ENCODE measurements at places on chromosomes 3 and 15.
A peak's percentile ranks its signal among the peaks of the same experiment; 100 is the strongest.

GRCh38 chr3:71127844-71128243, 455.7 kb downstream of the FOXP1 start:
- no peak for DNase-seq

DNA sequence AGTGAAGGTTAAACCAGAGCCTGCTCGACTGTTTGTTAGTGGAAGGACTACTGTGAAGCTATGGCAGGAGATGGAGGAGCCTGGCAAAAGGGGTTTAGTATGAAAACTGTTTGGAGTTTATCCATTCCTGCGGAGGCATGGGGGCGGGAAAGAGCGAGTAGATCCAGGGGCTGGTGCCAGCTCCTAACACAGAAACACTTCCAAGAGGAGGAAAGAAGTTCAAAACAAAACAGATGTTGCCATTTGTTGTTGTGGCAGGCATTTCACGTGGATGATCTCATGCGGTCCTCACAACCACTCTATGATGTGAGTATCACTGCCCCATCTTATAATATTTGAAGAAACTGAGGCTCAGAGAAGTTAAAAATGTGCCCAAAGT, 30.7 kb upstream of the KY start:
- DNase-seq = no peak

- DNase-seq = no peak
Measured at GRCh38 chr3:133404920-133405319, 5.1 kb downstream of the BFSP2 start.

DNA sequence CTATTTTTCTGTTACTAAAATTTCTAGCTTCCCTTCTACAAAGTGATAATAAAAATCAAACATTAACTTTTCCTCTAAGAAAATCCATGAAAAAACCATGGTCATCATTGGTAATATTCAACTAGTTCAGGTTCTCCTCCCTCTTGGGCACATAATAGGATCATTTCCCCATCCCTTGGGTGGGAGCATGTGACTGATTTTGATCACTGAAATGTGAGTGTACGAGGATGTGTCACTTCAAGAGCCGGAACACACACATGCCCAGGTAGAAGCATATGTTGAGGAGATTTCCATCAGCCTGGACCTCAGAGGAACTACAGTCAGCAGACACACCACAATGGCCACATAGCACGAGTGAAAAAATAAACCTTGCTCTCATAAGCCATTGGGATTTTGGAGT, 36.1 kb downstream of the AP3S2 start:
- no peak for DNase-seq

DNA sequence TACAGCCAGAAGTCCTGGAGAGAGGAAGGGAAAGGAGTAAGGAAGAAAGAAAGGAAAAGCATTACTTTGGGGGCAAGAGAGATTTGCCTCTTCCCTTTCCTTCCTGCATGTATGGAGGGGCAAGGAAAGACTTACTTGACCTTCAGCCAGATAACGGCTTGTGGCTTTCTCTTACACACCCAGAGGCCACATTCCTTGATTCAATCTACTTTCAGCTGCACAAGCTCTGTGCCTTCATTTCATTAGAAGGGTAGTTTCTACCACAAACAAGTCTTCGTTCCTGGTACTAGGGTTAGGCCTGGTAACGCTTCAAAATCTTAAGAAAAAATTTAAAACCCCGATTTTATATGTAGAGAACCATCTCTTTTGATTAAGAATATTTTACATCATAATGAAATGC, 835.9 kb downstream of the TUSC7 start:
- no peak for DNase-seq

DNA sequence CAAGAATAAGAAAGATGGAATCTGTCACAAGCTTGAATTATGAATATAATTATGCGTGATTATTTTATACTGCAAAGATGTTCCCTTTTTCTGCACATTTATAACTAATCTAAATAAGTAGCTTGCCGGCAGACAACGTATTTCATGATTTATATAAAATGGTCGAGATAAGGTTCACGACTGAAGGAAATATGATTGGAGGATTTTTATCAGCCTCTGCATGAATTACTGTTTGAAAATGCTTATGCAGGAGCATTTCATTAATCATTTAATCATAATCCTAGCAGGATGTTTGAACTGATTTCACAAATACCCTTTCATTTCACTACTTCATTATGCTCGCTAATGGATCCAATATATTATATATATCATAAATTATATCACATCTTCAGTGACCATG, 580.0 kb downstream of the FOXP1 start:
- no peak for DNase-seq

DNA sequence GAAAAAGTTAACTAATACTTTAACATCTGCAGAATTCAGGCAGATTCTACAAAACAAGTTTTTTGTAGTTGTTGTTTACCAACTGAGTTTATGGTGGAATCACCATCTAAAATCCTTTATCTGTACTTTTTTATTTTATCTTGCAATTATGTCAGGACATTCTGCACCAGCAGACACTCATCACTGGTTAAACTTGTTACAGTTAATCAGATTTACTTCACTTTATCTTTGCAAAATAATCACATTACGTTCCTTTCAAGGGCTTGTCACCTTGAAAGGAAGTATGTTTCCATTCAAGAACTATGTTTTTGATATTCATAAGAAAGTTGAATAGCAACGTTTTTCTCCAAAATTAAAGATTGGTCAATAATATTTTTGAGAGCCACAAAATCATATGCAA, 796.6 kb upstream of the ROBO1 start:
- DNase-seq = no peak

DNA sequence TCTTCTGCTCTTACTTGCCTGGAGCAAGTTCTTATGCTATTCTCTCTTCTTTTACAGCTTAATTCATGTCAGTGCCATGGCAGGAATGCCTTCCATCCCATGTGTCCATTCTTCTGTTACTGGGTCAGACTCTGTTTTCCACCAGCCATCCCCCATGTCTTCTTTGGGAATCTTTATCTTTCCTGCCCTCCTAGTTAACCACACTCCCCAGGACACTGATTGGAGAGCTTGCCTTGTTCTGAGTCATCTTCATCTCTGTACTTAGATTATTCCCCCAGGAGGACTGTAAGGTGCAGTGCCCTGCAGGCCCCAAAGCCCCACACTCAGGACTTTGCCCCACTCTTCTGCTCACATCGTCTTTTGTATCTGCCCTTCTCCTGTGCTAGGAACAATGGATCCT, 3.6 kb downstream of the ABHD17C start:
- no peak for DNase-seq

GRCh38 chr3:21120826-21121225, 630.2 kb downstream of the ZNF385D start:
- DNase-seq = no peak

DNA sequence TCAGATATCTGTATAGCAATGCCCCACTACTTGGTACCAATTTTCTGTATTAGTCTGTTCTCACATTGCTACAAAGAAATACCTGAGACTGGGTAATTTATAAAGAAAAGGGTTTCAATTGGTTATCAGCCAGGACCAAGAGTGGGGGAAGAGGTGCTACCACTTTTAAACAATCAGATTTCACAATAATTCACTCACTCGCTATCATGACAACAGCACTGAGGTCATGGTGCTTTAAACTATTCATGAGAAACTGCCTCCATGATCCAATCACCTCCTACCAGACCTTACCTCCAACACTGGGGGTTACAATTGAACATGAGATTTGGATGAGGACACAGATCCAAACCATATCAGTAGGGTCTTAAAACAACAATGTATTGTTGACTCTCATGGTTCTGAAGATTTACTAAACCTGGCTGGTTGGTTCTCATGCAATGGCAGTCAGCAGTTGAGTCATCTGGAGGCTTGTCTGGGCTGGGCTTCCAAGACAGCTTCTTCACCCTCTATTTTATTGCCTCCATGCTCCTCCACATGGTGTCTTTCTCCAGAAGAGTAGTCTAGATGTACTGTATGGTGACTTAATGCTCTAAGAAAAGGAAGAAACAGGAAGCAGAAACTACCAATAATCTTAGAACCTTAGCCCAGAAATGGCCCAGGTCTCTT, 21.2 kb upstream of the TM4SF4 start:
- DNase-seq = no peak

DNA sequence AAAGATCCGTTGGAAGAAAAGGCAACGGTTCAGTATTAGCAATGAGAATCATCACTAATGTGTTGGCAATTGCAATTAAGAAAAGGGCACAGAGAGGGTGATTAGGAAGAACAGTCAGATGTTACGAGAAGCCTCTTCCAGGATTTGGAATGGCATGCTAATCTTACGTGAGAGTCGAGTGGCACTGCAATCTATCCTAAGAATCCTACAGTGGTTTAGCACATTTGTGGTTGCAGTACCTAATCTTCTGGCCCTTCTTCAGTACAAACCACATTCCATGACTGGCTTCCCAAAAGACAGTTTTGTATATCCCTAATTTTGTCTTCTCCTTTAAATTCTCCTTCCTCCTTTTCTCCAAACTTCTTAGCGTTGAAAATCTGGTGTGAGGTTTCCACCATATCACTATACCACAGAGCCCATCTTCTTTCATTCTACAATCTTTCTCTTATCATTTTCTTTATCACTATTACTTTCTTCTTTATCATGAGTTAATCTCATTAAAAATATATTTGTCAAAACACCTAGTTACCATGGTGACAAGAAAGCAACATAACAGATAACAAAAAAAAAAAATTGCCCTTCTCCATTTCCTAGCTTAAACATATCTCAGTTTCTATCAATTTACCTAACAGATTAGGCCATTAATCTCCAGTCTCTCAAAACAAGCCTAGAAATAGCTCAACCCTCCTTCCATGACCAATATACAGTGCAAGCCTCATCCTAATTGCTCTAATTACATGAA, 60.1 kb downstream of the IGSF11 start:
- no peak for DNase-seq

DNA sequence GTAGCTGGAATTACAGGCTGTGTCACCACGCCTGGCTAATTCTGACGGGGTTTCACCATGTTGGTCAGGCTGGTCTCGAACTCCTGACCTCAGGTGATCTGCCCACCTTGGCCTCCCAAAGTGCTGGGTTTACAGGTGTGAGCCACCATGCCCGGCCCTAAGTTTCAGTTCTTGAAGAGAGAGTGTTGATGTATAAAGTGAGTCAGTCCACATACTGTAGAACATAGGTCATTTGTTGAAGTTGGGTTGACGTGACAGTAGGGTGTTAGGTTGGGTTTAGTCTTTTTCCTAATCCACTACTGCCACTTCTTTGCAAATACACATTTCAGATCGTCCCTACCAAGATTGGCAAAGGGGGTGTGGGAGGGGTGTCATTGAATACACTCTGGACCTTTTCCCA, 15.2 kb downstream of the DNAJC19 start:
- no peak for DNase-seq

DNA sequence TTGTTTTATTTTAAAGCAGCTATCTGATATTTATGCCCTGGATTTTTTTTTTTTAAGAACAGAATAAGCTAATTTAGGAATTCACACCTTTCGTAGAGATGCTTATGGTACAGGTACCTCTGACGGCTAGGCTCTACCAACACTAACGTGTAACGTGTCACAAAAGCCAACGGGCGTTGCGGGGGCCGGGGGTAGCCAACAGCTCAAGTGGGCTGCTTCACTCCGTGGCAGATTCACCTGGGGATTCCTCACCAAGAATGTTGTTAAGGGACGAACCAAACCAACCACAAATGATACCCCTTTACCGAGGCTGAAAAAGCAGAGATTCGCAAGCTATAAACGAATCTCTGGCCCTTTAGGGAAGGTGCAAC, 1.0 kb downstream of the TMCC1 start:
- peak; percentile 7 for DNase-seq

GRCh38 chr3:133676336-133677118, 14.8 kb upstream of the TOPBP1 start:
- DNase-seq = no peak

DNA sequence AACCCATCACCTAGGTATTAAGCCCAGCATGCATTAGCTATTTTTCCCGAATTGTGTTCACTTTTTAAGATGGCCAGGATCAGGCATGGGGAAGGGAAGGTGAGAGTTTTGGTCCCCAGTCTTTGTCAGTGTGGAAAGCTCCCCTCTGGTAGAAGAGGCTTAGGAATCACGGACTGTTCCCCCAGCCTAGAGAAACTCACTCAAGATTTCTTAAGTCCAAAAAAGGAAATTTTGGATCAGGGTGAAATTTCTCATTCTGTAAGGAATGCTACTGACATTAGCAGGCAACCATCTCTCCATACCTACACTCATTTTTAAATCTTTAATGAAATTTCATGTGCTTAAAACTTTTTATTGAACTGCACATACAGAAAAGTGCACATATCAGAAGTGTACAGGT, 70.3 kb upstream of the GALNT15 start:
- DNase-seq = no peak

DNA sequence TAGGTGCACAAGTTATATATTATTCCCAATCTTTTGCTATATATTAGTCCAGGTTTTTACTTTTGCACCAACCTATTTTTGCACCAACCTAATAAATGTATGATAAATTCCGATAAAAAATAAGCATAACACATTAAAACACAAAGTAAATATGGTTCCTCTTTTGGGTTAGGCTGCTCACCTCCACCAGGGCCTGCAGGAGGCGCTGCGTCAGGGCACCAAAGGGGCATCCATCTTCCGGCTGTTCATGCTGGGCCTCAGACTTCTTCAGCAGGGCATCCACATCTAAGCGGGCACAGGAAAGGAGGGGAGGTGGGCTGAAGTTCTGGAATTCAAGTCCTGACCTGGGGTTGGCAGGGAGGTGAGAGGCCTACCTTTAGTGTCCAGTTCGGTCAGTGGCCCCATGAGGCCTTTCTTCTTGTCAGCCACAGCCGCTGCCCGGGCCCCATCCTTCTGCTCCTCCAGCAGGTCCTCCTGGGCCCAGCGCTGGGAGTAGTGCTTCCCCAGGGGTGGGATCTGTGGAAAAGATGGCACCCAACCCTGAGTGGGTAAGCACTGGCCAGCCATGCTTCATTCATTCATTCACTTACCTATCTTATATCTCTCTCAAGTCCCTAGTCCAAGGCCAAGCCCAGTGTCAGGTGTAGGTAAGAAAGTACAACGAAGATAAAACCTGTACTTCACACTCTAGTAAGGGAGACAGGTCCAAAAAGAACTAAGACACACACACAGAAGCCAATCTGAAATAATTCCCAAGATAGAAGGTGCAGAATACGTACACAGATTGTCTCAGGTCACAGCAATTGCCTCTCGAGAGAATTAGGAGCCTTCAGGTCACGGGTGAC, 5.2 kb downstream of the TADA3 start:
- DNase-seq = no peak

DNA sequence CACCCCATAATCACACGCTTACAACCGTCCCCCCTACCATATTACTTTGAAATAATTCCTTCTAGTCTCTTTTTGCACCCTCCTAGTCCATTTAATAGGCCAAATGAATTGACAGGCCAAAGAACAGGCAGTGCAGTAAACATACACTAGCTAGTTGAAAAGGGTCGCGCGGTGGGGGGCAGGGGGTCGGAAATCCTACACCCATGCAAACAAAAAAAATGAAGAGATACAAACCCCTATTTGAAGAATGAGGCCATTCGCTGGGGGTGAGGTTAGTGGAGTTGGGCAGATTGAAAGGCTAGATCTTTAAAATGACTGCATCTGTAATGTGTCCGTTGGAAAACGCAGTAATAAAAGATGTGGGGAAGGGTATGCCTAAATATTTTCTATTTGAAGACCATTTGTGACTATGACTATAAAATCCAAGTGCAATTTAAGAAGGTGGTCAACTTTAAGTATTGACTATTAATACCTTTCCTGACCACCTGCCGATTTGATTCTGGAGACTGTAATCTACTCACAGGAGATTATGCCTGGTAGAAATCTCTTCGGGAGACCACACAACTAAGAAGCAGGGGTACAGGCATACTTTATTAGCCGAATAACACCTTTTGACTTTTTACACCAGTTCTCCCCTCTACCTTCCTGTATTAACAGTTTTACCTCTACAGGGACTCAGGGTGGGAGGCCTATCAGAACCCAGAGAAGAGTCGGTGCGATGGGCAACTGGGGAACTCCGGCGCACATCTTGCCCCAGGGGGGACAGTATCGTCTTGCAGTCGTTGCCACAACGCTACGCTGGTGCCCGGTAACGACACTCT, 762 bp upstream of the ARL6 start:
- no peak for DNase-seq
